ENCODE measurements at places on chromosomes 11 and 22.
A peak's percentile ranks its signal among the peaks of the same experiment; 100 is the strongest.

GRCh38 chr22:42408810-42409529, 23.2 kb downstream of the NFAM1 start:
- no peak for DNase-seq

DNA sequence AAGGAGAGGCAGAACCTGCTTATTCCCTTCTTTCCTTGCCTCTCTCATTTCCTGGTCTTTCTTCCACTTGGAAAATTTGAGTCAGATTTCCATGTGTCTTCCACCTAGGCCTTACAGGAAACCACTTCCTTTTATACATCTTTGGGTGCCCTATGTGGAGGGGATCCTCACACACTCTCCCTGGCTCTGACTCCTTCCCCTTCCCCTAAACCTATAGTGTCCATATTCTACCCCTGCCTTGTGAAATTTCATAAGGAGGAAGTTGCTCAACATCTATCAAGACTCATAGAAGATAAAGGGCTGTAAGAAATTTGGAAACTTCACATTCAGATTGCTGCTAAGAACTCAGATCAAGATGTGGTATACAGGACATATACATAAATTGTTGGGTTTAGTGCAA, 20.4 kb downstream of the TUG1 start:
- no peak for DNase-seq

- DNase-seq: no peak
Measured at GRCh38 chr11:45607995-45608394, 57.4 kb downstream of the CHST1 start.

DNA sequence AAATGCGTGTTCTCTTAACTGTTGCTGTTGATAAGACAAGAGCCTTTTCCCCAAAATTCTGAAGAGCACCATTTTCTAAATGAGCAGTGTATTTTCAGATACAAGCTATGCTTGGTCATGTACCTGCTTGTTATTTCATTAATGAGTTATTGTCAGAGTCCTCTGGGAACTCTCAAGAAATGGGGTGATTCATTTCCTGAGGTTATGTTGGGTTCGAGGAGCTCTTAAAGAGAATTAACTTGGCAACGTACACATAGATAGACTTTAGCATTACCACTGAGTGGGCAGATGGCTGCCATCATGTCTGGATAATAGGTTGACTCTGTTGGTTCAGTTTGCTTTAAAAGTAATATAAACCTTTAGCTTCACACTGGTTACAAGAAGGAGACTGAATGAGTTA, 87.9 kb upstream of the SORL1-AS1 start:
- DNase-seq: no peak

DNA sequence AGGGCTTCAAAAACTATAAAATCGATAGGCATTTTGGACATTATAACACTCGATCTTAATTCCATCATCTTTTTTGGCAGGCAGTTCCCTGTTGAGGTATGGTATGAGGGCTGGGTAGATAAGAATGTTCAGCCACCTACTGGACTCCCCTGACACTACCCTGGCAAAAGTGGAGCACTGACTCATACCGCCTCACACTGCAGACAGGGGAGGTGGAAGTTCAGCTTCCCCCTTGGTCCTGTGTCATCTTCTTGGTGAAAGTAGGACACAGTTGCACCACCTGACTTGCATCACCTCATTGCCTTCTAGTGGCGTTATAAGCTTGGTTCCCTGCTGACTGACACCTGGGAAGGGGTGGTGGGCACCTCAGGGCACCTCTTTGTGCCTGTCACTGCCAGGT, 30.4 kb downstream of the PAAF1 start:
- DNase-seq: peak; percentile 53

DNA sequence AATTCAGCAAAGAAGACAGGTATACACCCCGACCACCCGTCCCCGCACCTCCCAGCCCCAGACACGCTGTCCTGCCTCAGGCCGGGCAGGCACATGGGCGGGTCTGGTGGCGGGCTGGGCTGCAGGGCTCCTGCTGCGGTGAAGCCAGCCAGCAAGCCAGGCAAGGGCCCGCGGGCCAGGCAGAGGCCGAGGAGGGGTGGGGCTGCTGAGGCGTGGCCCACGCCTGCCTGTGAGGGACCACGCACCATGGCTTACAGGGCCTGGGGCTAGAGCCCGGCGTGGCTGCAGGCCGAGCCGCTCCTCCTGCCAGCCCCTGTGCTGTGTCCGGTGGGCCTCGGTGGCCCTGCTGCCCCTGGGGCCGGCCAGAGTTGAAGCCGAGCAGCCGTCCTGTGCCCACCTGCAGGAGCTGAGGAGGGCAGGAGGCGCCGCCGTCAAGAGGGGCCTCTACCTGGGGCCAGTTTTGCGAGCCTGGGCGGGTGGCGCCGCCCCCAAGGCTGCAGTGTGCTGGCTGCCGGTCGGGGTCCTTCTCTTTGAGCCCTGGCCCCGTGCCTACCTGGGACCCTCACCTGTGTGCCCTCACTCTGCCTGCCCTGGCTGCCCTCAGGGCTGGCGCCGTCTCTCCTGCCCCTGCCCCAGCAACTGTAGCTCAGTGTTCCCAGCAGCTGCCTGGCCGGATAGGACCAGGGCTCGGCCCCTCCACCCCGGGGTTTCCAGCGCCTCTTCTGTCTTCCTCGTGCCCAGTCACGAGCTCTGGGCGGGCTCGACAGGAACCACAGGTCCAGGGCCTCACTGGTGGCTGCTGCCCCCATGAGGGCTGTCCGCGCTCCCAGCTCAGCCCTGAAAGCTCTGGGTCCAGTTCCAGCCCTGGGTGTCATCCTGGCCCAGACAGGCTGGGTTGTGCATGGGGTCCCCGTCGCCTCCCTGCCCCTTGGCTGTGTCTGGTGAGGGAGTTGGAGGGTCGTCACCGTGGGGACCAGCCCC, 38.4 kb downstream of the MOB2 start:
- no peak for DNase-seq

GRCh38 chr11:117759305-117759704, 37.7 kb downstream of the DSCAML1 start:
- DNase-seq: no peak

- no peak for DNase-seq
Measured at GRCh38 chr11:115869780-115870431, 365.7 kb upstream of the CADM1 start.

DNA sequence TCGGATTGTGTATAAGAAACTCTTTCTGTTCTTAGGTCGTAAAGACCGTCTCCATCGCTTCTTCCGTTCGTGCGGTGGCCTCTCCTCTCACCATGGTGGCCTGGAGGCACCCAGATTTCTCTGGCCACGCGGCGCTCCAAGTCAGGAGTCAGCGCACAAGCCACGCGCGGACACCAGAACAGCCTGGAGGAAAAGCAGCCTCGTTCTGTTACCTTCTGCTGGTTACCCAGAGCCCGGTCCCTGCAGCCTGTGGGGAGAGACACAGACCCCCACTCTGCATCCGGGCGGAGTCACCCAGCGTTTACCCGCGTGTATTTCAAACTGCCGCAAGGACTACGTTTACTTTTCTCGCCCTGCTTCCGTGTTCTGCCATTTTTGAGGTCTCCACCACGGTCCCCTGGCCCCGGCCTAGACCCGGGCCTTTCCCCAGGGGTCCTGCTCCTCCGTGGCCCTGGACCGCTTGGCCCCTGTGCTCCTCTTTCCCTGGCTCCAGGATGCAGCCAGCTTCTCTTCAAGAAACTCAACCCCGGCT, 776.1 kb downstream of the BRD1 start:
- no peak for DNase-seq

- DNase-seq: no peak
Measured at GRCh38 chr11:111370902-111371578, 8.0 kb downstream of the POU2AF1 start.

DNA sequence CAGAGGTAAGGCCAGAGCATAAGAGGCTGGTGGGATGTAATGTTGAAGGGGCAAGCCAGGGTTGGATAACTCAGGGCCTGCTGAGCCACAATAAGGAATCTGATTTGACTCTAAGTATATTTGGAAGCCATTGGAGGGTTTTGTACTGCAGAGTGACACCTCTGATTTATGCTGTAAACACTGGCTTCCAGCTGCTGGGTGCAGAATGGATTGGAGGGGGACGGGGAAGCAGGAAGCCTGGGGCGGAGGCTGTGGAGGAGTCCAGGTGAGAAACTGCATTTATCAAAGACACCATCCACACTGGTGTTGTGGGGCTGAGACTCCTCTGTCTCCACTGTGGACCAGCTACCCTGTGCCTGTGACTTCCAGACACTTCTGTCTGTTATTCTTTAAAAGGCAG, 26.8 kb downstream of the MIAT start:
- DNase-seq: no peak

DNA sequence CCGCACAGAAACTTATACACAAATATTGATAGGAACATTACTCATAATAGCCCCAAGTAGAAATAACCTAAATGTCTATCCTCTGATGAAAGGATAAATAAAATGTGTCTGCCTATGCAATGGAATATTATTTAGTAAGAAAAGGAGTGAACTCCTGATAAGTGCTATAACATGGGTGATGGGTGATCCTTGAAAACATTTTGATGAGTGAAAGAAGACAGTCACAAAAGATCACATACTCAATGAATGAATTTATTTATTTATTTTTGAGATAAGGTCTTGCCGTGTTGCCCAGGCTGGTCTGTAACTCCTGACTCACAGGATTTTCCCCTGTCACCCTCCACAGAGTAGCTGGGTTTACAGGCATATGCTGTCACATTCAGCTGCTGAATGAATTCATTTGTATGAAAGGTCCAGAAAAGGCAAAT, 17.3 kb downstream of the RNF121 start:
- peak; percentile 67 for DNase-seq

- peak; percentile 45 for DNase-seq
Measured at GRCh38 chr11:75174781-75175370, 24.0 kb downstream of the SLCO2B1 start.

GRCh38 chr11:2549491-2549875, 104.7 kb downstream of the KCNQ1 start:
- no peak for DNase-seq

DNA sequence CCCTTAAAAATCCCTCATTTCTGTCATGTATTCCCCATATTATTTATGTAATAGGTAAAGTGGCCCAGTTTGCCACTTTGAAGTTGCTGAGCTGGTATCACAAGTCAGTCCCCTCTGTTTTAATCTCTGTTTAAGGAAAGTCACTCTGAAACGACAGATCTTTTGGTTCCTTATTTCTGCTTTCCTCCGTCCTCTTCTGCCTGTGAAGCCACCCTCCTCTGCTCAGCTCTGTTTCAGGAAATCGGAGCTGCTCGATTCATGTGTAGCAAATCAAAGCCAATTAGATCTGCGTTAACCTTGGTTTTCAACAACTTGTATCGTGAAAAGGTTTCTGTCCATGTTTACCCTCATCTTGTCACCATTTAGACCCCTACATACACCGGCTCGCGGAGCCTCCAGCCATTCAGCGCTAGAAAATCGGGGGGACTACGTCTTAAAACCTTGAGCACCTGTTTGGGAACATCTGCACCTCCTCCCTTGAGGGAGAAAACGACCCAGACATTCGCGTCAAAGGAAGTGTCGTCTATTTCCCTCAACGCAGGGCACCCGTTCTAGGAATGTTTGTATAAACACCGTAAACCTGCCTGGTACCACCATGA, 576 bp upstream of the SC5D start:
- DNase-seq: peak; percentile 6

DNA sequence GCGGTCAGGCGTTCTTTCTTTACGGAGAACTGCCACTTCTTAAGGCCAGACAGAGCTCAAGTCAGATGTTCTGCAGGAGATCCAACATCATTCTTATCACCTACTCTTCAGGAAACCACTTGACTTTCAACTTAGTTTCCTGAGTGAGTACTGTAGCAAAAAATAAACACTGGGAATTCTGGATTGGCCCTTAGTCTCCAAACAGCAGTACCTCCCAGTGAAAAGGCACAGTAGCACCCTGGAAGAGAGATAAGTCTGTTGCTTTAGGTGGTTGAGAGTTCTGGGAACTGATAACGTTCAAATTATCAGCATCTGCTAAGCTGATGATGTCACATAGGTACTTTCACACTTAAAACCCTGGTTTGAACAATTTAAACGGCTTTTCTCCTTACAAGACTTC, 971.8 kb upstream of the TENM4 start:
- DNase-seq: no peak

GRCh38 chr11:134890446-134890845, 478.4 kb upstream of the B3GAT1 start:
- DNase-seq: no peak

- DNase-seq: no peak
Measured at GRCh38 chr11:27352781-27353180, 10.2 kb downstream of the CCDC34 start.

DNA sequence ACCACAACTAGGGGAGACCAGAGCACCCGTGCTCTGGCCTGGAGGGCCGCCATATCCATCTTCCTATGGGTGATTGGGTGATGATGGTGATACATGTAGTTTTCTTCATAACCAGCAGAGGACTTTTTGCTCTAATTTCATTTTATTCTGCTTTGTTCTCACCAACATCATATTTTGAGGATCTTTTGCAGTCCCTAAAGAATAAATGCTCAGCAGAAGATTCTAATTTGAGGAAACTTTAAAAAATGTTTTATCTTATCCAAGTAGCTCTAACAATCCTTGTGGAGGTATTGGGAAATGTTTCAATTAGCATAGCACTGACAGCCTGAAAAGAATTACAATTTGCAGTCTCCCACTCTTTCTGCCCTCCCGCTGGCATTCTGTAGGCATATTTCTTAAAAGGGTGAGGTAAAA, 544.0 kb downstream of the NTM start:
- DNase-seq: no peak

GRCh38 chr11:126477535-126478305, 122.2 kb downstream of the ST3GAL4 start:
- no peak for DNase-seq
